Body of pancreas (tissue), 4 donors: ENCODE measurements at places on chromosomes 13 and 19. TPM values are rescaled to one million over a fixed set of nuclear protein-coding genes. Genes with fewer than 3 reads are reported as not detected.
A peak's percentile ranks its signal among the peaks of the same experiment; 100 is the strongest.

- peak; percentile 93 for DNase-seq
These were observed 977 bp upstream of the EFNB2 start for GRCh38 chr13:106536244-106537034.

DNA sequence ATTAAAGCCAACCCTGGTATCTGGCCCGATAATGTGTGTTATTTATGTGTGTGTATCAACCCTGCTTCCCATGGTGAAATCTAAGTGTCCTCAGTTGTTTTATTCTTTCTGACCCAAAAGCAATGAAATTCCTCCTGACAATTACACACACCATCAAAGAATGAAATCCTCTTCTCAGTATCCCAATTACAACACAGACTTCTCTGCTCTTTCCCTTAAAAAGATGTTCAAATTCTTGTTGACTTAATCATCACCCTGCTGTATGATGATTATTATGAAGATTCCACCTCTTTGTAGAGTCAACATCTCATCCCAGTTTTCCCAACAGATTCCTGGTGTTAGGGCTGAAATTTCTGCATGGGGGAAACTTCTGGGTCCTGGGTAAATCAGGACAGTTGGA, 8.9 kb upstream of the TRPC4 start:
- DNase-seq = no peak

DNA sequence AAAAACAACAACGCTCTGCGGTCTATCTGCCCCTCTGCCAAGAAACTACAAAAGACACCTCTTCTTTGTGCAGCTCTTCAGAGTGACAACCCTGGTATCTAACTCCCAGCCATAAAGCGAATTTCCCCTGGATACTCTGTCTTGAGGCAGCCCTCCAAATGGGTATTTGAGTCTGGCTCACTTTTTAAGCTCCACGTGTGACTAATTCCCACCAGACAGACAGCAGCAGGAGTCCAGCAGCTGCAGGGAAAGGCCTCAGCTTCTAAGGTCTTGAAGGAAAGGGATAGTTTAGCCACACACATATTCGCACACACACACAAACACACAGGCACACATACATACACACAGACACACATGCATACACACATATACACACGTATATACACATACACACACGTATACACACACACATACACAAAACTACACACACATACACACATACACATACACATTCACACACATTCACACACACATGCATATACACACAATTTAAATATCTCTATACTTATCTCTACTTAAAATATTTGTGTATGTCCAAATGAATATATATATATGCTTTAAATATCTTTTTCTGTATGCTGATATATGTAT, 188.8 kb downstream of the TSHZ3 start:
- DNase-seq = no peak

DNA sequence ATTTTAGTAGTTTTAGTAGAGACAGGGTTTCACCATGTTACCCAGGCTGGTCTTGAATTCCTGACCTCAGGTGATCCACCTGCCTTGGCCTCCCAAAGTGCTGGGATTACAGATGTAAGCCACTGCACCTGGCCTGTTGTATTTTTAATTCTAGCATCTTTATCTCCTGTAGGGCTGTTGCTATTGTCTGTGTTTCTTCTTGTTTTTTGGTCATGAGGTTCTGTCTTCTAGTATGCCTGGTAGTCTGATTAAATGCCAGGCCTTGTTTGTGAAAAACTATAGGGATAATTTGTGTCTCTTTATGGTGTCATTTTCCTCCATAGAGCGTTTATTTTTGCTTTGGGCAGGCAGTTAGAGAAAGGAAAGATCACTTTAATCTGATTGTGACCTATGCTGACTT, 3.1 kb downstream of the ARHGEF18 start:
- DNase-seq = no peak

DNA sequence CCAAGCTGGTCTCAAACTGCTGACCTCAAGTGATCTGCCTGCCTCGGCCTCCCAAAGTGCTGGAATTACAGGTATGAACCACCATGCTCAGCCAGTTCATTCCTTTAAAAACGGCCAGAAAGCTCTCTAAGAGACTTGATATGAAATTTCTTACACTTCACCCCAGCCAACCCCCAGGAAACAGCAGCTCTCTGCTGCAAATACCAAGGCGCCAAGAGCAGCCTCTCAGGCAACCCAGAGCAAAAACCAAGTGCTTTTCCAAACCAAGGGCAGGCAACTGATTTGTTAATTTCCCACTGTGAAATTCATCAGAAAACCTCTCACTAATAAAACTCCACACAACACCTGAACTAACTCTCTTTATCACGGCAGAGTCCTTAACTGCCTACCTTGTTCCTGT, 44.9 kb downstream of the LATS2 start:
- no peak for DNase-seq

GRCh38 chr13:79711631-79712030, 230.7 kb downstream of the NDFIP2 start:
- DNase-seq = no peak

GRCh38 chr13:50671497-50671850, 172.0 kb downstream of the DLEU7 start:
- DNase-seq = no peak

DNA sequence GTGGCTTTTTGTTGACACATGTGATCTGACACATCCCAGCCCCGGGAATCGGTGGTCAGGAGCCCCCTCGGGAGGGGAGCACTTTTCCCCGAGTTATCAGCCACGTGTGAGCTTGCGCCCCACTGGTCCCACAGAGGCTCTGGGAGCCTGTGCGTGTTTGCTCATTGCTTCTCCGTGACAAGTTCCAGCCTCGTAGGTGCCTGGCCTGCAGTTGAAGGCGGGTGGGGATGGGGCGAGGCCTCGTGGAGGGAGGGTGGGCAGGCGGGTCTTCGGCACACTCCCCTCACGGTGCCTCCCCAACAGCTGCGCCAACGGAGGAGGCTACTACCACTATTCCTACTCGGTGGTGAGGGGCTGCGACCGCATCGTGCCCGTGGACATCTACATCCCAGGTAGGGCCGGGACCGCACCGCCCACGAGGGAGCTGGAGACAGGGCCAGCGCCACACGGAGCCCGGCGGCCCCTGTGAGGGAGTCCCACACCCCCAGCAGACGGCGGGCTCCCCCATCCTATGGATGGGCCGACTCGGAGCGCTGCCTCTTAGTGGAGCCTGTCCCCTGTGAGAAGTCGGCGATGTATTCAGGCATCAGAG, 8.3 kb downstream of the GAMT start:
- no peak for DNase-seq

DNA sequence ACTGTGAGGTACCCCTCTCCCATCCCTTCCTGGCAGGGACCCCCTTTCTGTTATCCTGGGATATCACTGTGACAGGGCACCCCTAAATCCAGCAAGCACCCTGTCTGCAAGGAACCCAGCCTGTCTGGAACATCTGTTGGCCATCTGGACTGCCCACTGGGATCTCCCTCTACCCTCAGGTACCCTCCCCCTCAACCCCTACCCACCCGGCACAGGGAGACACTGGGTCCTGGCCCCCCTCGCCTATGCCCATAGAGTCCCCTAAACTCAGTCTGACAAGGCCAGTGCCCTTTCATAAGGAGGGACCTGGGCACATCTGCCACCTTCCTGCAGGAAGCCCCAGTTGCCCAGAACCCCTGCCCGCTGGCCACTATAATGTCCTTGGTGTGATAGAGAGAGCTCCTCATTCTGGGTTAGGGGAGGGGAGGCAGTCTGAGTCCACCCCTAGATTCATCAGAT, 2.8 kb upstream of the SLC27A5 start:
- DNase-seq = no peak

DNA sequence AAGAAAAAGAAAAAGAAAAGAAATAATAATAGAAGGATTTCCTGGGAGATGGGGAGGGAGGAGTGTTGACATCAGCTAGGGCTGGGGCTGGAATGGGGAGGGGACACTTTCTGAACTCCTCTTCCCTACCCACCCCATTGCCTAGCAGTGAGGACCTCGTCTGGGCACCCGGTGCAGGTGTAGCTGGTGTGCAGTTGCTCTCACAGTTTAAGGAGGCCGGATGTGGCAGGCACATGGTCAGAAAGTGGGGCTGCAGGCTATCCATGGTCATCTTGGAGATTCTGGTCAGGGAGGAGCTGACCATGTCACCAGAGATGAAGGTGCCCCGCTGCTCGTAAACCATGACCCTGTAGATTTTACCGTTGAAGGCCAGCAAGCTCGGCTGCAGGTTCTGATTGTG, 8.5 kb upstream of the TUBB4A start:
- no peak for DNase-seq

- no peak for DNase-seq
These were observed 101.9 kb downstream of the FLT1 start for GRCh38 chr13:28392896-28393505.

The C1QTNF9 gene
- 0.78 TPM for total RNA-seq

The ADGRE3 gene
- total RNA-seq = not detected

The SYNGR4 gene
- 0.78 TPM for total RNA-seq

The EBI3 gene
- 0.99 TPM for total RNA-seq

The RLN3 gene
- total RNA-seq = not detected

The SPACA4 gene
- total RNA-seq = not detected

The CCNA1 gene
- not detected for total RNA-seq

The CEACAM21 gene
- total RNA-seq = not detected

The EXOSC5 gene
- total RNA-seq = 4.3 TPM
